ENCODE measurements at places on chromosomes 5 and 9. TPM values are rescaled to one million over a fixed set of nuclear protein-coding genes. Genes with fewer than 3 reads are reported as not detected.

Gene CCL28
- total RNA-seq, result not detected

Gene MCTP1
- total RNA-seq, result 2.1 TPM

Gene RETREG1
- 8.0 TPM for total RNA-seq

Gene GHR
- total RNA-seq, result 6.6 TPM

Gene LECT2
- total RNA-seq, result not detected

DNA sequence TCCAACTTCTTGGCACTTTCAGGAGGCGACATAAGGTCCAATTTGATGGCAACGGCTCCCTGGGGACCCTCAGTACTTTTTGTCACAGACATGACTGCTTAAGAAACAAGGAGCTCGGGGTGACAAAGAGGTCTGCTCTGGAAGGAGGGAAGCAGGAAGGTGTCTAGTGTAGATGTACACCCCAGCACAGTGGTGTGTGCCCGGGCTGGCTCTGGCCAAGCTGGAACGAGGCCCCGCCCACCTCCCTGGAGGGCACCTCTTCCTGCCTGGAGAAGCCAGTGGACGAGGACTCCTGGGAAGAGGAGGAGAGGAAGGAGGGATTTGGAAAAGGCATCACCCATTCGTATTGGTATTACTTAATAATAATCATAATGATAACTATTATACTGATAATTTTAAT lies at the start of gene SLC36A2:
Gene SLC36A2 (minus strand): TSS at position 191 of the 400 bp plus-strand sequence. CDS start 99 bp downstream, at position 92.
- DNase-seq, result no peak

DNA sequence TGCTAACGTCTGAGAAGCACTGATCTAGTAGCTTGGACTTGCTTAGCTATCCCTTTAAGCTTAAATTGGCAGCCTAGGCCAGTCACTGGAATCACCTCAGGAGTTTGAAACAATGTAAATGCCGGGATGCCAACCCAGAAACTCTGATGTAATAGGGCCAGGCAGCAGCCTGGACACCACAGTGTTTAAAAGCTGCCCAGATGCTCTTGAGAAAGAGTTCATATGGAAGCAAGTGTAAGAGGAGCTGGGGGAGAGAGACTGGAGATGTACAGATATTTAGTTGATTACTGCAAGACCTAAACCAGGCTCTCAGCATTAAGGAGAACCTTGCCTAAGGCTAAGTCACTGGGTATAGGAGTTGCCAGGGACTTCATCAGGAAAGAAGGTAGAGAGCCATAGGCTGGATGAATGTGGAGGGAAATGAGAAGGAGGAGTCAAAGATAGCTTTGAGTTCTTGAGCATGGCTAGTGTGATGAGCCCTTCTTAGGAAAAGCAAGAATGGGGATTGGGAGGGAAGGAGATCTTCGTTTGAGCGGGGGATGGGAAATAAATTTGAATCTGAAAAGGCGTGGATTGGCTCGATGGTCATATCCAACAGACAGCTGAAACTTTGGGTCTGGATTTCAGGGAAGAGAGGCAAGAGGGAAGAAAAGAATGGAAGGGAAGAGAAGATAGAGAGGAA lies 392.9 kb upstream of the WWC1 start:
- DNase-seq, result no peak

GRCh38 chr5:162209005-162209605 lies 141.5 kb downstream of the GABRG2 start:
- peak; percentile 48 for DNase-seq

- no peak for DNase-seq
Measured at GRCh38 chr5:607541-608428, 4.4 kb upstream of the CEP72 start.

GRCh38 chr5:158320178-158320674 lies 461.3 kb upstream of the CLINT1 start:
- DNase-seq, result no peak

DNA sequence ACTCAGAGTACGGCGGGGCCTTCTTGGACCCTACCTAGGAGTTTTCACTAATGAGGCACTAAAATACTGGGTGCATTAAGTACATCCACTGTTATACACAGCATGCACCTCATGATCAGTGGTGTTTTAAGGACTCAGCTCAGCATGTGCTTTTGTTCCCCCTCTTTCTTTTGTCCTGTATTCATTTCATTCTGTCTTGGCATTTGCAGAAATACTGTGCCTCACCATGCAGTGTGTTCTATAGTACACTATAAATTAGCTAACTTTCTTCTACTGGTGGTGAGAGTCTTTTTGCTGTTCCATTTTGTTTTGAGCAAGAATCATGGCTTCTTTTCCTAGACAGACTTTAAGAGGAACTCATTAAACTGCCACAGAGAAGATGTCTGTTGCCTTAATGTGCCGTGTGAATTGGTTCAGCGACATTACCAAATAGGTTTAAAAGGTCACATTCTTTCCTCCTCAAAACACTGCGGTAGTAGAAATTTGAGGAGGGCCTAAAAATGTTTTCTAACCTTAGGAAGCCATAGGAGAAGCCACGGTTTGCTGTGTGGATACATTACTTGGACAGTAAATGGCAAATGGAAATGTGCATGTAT lies 276.6 kb downstream of the MAST4 start:
- DNase-seq, result no peak

GRCh38 chr5:178469975-178470759 lies 120.0 kb downstream of the COL23A1 start:
- no peak for DNase-seq

GRCh38 chr5:91306497-91306896 lies 76.6 kb downstream of the ARRDC3 start:
- DNase-seq, result no peak

- DNase-seq, result no peak
Measured at GRCh38 chr9:107281922-107282667, 984 bp upstream of the RAD23B start.

- DNase-seq, result no peak
Measured at GRCh38 chr5:81513982-81514381, 120.0 kb upstream of the ACOT12 start.

- DNase-seq, result no peak
Measured at GRCh38 chr9:109913461-109913810, 133.4 kb downstream of the PALM2AKAP2 start.

DNA sequence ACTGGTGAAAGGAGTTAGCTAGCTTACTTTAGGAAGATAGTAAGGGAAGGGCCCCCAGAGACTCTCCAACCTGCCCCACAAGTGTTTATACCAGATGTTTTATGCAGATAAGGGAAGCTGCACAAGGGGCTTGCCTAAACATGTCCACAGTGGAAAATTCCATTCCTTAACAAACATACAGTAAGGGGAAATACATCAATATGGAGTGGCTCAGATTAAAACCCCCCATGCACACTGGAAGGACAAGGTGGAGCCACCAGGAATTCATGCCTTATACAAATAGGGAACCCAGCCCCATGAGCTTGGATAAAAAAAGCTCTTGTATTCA lies 106.3 kb upstream of the GPBP1 start:
- DNase-seq, result no peak

DNA sequence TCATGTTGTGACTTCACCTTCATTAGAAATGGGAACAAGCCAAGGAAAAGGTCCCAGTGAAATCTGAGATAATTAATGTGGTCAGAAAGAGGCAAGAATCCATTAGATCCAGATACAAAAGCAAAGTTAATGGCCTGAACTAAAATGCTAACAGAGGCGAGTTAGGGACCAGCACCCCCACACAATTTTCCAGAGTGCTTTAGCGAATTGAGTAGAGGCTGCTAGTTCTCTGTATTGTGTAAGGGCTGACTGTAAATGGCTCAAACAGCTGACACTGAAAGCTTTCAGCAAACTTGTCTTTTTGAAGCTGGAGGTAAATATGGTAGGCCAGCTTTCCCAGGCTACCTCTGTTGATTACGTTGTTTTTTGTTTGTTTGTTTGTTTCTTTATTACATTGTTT lies 75.5 kb downstream of the CSNK1A1 start:
- DNase-seq, result no peak

GRCh38 chr5:51172903-51173626 lies 210.2 kb upstream of the ISL1 start:
- DNase-seq, result no peak

DNA sequence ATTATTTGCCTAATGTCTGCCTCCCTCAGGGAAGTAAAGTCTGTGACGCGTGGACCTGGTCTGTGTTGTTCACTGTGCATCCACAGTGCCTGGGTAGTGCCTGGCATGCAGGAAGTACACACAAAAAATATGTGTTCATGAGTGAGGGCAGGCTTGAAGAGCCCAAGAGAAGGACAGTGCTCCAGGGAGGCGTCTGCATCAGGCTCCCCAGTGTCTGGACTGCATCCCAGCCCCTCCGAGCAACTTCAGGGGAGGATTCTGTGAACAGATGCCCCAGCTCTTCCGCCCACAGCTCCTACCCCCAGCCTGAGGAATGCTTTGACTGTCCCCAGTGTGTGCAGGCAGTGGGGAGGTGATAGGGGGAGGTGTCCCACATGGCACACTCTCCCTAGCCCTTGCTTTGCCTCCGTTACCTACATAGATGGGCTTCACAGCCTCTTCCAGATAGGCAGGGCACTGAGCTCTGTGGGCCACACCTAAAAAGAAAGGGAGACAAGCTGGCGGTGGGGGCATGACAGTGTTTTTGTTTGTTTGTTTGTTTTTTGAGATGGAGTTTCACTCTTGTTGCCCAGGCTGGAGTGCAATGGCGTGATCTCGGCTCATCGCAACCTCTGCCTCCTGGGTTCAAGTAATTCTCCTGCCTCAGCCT lies 25.4 kb downstream of the IRF1 start:
- DNase-seq, result no peak

GRCh38 chr9:135045928-135046738 lies 41.3 kb upstream of the OLFM1 start:
- DNase-seq, result no peak

DNA sequence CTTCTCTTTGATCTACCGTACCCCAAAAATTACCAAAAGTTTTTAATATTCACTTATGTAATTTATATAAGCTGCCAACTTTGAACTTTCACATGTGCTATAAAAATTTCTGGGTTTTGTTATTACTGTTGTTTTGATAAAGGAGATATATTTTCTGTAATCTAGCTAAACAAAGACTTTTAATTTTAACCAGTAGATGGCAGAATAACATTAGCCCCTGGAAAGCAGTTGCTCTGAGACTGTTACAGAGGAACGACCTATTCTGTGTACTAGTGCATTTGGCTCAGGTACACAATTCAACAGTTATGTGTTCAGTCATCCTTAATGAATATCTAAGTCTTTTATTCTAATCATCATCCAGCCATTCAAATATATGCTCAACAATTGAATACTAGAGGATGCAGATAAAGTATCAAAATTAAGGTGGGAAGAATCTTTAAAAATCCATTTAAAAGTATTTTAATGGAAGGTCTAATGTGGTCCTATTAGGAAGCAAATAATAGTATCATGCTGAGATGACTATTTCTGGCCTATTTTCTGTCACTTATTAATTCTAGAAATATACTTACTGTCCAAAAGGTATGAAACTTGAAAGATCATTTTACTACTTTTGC lies 8.6 kb downstream of the KLHL9 start:
- DNase-seq, result no peak

DNA sequence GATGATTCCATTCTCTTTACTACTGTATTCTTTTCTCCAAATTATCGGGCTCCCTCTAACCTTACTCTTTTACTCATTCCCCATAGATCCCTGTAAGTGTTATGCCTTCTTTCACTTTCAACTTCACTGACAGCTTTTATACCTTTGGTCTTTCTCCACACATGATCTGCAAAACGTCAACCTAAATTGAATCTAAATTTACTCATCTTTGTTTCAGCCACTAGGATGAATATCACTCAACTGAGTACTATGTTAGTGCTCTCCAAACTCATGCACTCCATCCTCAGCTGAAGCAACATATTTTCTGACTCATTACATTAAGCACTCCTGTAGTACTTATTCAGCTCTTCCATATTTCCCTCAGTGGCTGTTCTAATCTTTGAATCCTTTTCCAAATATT lies 133.4 kb downstream of the ADAMTS19 start:
- DNase-seq, result no peak

Data from progenitor cell of endocrine pancreas (in vitro differentiated cells).